ENCODE measurements at places on chromosomes 1 and 21.

DNA sequence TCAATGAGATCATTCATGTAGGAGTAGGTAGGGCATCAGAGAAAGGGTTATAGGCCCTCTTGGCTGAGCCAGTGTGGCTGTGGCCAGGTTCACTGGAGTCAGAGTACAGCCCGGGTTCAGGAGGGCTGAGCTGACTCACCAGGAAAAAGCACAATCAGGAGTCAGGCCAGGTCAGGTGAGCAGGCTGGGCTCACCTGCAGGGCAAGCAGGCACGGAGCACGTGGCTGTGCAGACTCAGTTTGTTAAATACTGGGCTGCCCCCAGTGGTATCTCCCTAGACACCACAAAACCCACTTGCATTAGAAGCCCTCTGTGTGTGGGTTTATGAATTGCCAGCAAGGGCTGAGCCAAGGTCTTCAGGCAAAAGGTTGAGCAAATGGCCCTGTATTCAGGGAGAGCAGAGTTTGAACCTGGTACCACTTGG is 122.1 kb upstream of the SERBP1 start:
- no peak for DNase-seq

DNA sequence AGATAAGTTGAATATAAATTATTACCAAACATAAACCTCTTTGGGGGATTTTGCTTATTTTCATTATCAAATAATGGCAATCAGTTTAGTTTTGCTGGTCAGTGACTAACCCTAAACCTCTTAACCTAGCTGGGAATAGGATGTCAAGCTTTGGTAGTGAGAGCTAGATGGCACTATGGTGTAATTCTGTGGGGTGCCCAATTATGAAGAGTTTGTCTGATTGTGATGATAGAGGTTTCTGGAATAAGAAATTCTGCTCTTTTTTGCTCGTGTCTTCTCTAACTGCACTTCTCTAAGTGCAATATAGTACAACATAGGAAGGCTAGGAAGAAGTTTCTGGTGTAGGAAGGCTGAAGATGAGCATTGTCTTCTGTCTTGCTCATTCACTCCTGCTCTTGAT is 59.8 kb downstream of the XCL1 start:
- DNase-seq, result no peak

DNA sequence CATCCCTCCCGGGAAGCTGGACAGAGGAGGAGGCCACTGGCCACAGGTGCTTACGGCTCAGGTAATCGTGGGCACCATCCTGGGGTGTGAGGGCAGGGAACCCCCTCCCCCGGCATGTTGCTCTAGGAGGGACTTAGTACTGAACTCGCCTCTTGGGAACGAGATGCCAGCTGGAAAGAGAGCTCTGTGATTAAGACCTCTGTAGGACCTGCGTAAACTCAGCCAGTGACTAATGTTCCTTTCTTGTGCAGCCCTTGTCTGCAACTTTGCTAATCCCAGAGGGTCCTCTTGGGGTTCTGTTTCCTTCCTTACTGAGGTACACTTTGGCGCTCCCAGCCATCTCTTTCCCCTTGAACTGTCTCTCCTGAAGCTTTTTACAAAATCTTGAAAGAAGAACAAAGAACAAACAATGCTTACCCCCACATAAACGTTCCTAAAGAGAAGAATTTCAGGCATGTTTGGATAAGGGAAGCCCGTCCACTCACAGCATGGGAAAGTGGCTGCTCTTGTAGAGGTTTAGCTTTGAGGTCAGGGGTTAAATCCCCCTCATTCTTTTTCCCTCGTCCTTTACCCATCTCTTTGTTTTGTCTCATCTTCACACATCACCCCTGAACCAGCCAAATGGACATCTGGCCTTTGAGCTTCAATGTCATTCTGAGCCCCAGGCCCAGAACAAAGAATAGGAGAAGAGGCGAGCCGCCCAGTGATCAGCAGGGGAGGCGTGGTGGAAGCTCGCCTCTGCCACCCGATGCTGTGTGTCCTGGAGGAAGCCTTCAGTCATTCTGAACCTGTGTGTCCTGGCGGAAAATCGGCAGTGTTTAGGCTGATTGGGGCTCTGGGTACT is 37.4 kb downstream of the CITED4 start:
- DNase-seq, result no peak

GRCh38 chr1:96978901-96979300 is 257.3 kb downstream of the PTBP2 start:
- DNase-seq, result no peak

GRCh38 chr1:20047096-20047495 is 22.9 kb upstream of the PLA2G5 start:
- no peak for DNase-seq

DNA sequence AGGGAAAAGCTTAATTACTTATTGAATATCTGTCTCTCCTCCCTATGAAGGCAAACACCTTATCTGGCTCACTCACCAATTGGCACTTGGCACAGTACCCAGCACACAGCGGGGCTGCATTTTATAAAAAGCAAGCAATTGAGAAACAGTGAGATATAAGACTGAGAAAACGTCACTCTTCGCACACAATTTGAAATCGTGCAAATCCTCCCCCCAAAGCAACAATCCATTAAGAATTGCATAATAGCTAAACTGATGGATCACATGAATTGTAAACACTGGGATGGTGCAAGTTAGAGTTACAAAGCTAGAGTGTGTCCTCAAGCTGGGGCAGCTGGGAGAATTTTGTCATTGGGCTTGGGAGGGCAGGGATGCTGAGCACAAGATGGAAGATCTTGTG is 27.1 kb downstream of the PRDX6 start:
- no peak for DNase-seq

DNA sequence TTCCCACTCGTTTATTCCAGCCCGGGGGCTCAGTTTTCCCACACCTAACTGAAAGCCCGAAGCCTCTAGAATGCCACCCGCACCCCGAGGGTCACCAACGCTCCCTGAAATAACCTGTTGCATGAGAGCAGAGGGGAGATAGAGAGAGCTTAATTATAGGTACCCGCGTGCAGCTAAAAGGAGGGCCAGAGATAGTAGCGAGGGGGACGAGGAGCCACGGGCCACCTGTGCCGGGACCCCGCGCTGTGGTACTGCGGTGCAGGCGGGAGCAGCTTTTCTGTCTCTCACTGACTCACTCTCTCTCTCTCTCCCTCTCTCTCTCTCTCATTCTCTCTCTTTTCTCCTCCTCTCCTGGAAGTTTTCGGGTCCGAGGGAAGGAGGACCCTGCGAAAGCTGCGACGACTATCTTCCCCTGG is 716 bp downstream of the OLIG2 start:
- no peak for DNase-seq

DNA sequence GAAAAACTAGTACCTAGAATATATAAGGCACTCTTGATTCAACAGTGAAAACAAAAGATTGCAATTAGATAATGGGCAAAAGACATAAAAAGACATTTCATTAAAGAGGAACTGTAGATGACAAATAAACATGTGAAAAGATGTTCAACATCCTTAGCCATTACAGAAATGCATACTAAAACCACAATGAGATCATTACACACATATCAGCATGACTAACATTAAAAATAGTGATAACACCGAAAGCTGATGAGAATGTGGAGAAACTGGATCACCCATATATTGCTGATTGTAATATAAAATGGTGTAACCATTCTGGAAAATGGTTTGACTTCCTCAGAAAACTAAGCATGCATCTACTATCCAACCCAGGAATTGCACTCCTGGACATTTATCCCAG is 340.3 kb downstream of the SEC16B start:
- no peak for DNase-seq

GRCh38 chr1:223730479-223731132 is 18.3 kb downstream of the CAPN2 start:
- DNase-seq, result no peak

DNA sequence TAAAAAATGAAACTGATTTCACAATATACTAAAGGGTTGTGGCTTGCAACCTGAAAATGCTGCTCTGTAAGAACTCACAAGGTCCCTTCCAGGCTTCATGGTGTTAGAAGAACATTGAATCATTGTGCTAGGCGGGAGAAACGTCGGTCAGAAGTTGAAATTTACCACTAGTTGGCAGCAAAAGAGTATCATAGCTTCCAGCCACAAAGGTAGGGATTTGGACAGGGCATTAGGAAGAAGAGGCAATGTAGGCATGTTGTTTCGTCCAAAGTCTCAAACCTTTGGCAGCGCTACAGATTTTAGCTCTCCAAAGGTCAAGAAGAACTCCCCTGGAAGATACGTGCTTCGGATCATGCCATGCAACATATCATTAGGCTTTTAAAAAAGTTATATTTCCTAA is 62.5 kb upstream of the ZP4 start:
- no peak for DNase-seq

- no peak for DNase-seq
Observed at GRCh38 chr1:164683235-164683634, 124.3 kb downstream of the PBX1 start.

GRCh38 chr1:227388214-227389168 is 70.2 kb upstream of the CDC42BPA start:
- DNase-seq, result no peak

DNA sequence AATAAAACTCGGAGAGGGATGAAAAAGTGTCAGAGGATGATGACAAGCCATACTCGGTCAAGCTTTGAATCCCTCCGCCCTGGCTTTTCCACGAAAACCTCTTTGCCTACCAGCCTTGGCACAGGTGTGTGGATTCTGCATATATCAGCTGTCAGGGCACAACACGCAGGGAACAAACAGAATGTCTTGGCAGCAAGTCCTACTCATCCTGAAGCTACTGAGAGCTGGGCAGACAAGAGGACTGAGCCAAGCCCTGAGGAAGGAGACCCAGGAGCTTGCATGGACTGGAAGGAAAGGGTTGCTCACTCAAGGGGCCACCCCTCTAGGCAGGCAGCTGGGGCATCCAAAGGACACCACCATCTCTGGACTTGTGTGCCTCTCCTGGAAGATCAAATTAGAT is 132.4 kb downstream of the HMGB4 start:
- DNase-seq, result no peak

- DNase-seq, result no peak
Observed at GRCh38 chr1:162872981-162873380, 12.0 kb upstream of the CCDC190 start.

DNA sequence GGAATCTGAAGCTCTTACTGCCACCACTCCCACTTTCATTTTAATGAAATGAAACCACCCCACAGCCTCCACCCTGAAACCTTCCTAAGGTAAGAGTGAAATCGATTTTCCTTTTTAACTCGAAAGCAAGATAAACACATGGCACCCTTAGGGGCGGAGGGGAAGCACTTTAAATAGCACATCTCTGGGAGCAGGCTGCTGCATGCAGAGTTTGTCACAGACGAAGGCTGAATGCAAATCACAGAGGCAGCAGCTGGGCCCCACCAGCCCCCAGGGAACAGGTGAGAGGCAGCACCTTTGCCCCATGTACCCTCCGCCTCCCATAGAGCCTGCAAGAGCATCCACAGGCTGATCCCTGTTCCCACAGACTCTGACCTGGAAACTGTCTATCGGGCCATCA is 60.0 kb upstream of the GRIK3 start:
- DNase-seq, result no peak

All from right forelimb (tissue), 1 donor.